ENCODE measurements at places on chromosomes 6 and 20.

- no peak for DNase-seq
These were observed 171.6 kb downstream of the ADGB start for GRCh38 chr6:146770275-146770964.

GRCh38 chr20:9177278-9177677 lies 108.4 kb downstream of the PLCB4 start:
- no peak for DNase-seq

DNA sequence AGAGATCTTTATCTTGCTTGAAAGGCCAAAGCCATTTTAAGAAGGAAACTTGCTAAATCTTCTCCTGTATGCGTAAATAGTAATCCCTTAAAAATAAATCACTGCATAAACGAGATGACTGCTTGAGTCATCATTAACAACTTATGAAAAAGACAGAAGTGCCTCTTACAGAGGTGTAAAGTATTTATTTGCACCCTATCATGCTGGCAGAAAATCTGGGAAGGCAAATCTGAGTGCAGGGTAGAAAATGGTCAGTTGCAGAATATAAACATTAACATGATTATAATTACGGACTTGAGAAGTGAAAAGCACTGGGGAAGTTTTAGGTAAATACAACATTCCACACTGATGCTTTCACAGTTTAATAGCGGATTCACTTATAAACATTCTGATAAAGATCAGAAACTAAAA lies 67.5 kb upstream of the FBXO30 start:
- no peak for DNase-seq

DNA sequence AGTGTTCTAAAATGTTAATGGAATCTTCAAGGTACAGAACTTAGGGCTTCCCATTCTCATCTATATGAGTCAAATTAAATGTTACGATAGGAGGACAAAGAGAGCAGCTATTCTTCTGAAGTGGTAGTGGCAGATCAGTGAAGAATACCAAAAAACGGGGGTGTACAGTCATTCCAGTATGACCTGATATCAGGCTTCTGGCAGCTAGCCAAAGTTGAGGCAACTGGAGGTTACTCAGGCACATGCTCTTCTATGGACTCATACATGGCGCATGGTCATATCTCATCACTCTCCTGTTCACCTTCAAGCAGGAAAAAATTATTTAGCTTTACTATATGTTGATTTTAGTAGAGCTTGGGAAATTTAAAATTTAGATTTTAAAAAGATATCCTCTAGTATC lies 1608.8 kb downstream of the GRIK2 start:
- DNase-seq, result no peak

DNA sequence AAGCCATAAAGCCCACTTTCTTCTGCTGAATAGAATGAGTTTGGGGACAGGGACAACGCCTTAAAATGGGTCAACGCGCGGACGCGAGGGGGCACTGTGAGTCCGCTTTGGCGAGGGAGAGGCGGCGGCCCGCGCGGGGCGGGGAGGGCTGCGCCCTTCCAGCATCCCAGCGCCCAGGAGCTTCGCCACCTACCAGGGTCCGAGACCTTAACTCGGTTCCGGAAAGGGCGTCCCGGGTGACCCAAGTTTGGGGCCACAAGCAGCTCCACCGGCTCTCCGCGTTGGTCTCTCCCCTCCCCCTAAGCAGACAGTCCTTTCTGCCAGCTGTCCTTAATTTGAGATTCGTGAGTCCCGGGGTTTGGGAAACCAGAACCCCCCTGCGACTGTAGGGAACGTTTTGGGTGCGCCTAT lies 1.8 kb upstream of the SAMD5 start:
- peak; percentile 96 for DNase-seq

GRCh38 chr6:107707346-107708275 lies 116.5 kb downstream of the SCML4 start:
- DNase-seq, result no peak

DNA sequence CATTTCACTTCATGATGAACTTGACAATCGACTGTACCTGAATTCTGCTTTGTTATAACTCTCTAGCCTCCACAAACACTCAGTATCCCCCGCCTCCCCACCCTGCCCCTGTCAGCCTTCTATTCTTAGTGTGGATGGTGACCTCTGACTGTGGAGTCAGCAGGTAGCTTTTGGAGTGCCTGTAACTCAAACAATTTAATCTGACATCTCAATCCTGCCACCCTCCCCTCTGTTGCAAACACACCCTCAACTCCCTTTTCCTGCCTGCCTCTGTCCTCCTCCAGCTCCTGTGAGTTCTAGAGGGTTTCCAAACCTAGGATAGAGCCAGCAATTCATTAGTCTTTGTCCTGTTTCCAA lies 20.3 kb downstream of the DAAM2 start:
- DNase-seq, result no peak

GRCh38 chr20:32742322-32743236 lies 688 bp downstream of the COMMD7 start:
- peak; percentile 60 for DNase-seq

DNA sequence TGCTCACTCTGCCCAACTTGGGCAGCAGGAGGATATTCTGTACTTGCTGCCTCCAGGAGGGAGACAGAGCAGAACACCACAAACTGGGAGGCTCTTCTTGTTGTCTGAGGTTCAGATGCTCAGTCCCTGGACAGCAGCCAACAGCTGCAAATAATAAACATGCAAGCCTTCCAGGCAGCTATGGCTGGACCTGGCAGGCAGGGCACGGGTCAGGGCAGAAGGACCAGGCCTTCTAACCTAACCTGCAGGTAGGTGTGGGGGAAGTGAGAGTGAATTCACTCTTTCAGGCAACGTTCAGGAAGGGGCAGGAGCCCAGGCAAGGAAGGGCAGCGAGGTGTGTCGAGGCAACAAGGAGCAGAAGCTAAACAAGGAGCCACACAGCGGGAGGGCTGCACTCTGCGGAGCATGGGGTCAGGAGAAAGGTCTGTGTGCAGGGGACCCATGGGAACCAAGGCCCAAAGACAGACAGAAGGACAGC lies 31.5 kb downstream of the NINL start:
- DNase-seq, result no peak

GRCh38 chr6:98747960-98748359 lies 86.4 kb upstream of the POU3F2 start:
- DNase-seq, result no peak

DNA sequence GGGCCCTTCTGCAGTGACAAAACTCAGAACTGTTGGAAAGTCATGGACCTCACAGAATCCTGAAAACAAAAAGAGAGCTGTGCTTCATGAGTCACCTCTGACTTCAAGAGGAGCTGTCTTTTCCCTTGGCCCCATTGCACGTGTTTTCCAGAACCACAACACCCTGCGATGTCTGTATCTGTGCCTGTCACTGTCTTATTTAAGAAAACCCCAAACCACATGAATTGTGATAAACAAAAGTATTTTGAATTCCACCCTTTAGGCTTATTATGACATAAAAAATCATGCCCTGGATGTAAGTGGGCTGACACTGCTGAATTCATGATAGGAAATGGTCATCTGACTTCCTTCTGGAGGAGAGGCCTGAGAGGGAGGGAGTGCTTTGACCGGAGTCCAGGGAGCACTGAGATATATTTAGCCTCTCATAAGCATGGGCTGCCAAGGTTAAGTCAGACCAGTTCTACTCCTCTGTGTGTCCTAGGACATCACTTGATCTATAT lies 96.4 kb upstream of the DUSP22 start:
- DNase-seq, result no peak

DNA sequence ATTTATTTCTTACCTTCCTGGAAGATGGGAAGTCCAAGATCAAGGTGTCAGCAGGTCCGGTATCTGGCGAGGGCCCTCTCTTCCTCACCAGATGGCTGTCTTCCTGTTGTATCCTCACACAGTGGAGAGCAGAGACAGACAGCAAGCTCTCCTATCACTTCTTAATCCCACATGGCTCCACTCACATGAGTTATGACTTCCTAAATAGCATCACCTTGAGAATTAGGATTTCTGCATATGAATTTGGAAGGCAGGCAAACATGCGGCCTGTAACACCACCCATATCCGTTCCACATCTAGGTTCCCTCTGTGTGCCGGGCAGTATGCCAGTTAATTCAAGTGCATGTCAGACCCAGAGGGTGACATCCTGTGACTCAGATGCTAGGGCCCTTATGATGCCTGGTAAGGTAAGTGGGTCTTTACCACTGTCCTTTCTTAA lies 2.1 kb downstream of the RAET1E start:
- no peak for DNase-seq

DNA sequence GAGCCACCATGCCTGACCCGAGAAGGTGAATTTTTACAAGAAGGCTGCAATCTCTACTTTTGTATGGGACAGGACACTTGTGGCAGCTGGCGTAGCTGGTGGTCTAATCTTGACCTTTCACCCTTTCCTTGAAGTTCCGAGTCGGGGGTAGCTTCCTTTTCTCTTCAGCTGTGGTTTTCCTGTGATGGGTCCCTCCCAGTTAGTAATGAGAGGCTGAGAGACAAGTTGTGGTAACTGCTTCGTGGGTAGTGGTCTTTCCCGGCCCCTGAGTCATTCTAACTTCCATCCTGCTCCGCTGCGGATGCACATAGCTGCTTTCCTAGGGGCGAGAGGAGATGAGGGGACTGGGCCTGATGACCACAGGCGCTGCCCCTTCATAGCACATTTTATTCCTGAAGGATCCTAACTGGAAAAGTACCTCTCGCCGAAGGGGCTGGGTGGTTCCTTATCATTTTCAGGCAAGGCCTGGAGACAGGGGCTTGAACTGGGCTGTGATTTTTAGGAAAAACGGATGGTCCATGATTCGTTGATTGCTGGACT lies 3.1 kb downstream of the SYNJ2 start:
- DNase-seq, result no peak

DNA sequence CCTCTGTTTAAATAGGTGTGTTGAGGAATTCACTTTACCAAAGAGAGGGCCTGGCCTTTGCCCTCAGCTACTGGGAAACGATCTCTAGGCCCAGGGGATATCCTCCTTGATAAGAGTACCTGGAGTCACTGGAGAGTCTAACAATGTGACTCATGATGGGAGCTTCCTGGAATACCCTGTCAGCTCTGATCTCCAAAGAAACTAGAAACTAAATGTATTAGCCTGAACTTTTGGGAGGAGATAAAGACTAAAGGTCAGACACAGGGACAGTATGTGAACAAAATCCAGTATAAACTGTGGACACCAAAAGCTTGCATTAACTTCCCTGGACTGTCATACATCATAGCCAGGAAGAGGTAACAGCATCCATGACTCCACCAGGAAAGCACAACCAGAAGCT lies 148.5 kb downstream of the RNGTT start:
- DNase-seq, result no peak

- no peak for DNase-seq
These were observed 3.8 kb upstream of the TUBB1 start for GRCh38 chr20:59015411-59015810.

GRCh38 chr20:20677186-20677585 lies 35.3 kb downstream of the RALGAPA2 start:
- DNase-seq, result no peak

- no peak for DNase-seq
These were observed 146.0 kb upstream of the BEND6 start for GRCh38 chr6:56808871-56809359.

- DNase-seq, result peak; percentile 85
These were observed 17.4 kb downstream of the TBC1D20 start for GRCh38 chr20:444862-445426.

DNA sequence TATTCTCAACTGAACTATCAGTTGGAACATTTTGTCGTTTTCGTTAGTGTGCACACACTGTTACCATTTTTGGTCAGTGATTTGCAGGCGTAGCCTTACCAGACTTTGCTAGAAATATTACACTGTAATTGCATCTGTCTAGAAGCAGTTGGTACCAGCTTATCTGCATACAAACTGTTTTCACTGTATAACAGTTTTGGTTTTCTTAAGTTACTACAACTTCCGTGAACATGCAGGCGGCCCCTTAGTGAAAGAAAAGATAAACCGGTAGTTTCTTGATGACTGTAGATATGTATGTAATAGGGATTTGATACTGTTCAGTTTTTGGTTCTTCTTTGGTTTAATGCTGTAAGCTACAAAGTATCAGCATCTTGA lies 1.3 kb downstream of the DSTN start:
- DNase-seq, result no peak
